CD4-positive, alpha-beta T cell (primary cell): ENCODE measurements at places on chromosomes 4 and X.

- no peak for DNase-seq
Observed at GRCh38 chr4:17366496-17366895, 145.4 kb downstream of the QDPR start.

DNA sequence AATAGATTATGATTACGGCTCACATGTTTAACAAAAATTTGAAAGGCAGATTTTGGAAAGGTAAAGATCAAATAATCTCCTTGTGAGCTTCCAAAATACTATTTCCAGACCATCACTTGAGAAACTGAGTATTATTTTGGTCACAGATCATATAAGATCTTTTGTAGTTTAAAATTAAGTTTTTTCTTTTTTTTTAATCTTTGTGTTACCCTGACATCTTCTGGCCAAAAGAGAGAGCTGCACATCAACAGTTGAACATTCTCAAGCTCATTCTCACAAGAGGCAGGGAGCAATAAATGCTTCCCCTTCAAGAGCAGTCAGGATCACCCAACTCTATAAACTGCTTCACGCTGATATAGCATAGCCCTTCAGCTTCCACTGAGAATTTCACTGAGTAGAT lies 15.9 kb downstream of the TMEM192 start:
- DNase-seq: peak; percentile 17

- DNase-seq: no peak
Observed at GRCh38 chr4:52477191-52477780, 181.8 kb downstream of the USP46 start.

GRCh38 chr4:174629265-174629664 lies 107.0 kb upstream of the HPGD start:
- DNase-seq: no peak

DNA sequence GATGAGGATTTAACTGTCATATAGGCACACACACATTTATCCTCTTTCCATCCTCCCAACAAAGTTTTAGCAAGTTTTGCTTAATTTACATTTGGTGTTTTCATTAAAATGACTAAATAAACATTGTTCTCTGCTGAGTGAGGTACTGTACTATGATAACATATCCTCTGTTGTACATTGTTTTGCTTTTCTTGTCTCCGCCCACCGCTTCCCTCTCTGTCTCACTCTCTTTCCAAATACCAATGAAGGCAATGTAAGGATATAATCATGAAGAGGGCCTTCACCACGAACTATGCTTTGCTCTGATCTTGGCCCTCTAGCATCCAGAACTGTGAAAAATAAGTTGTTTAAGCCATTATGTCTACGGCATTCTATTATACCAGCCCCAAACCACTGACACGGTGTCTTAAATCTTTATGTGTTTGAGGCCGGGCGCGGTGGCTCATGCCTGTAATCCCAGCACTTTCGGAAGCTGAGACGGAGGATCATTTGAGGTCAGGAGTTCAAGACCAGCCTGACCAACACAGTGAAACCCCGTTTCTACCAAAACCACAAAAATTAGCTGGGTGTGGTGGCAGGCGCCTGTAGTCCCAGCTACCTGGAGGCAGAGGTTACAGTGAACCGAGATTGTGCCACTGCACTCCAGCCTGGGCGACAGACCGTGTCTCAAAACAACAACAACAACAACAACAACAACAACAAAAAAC lies 65.3 kb downstream of the HPRT1 start:
- no peak for DNase-seq

- DNase-seq: no peak
Observed at GRCh38 chrX:42437211-42437610, 340.8 kb downstream of the PPP1R2C start.

DNA sequence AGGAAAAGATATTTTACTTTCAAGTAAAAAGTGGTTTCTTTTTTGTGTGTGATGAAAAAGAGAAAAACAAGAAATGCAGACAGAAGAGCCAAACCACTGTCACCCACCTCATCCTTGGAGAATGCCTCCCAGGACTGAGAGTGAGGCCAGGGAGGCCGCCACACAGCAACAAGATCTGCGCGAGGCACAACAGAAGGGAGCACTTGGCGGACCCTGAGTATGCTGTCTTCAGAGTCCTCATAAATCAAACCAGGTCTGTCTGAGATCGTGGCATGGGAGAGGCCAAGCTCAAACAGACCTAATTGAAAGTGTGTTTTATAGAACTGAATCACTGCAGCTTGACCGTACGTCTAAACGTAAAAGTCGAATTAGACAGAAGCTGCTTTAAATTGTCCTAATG lies 134.3 kb upstream of the VCX2 start:
- DNase-seq: no peak

- no peak for DNase-seq
Observed at GRCh38 chrX:35150052-35150451, 207.5 kb downstream of the FAM47B start.

GRCh38 chrX:149207518-149207917 lies 297.6 kb downstream of the IDS start:
- no peak for DNase-seq

DNA sequence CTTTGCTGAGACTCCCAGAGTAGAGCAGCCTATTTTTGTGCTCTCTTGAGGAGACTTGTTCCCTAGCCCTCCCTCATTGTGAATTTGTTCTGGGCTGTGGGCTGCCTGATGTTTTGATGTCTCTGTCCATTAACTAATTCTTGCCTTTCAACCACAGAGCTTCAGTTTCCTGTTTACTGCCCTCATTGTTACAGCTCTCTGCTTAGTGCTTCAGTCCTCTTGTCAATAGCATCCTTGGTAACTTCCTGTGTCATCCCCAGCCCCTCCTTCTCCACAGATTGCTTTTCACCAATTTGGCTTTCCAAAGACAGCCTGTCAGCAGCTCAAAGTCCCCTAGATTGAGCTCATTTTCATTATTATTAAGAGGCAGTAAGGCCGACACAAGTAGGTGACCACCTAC lies 69.9 kb downstream of the COX7B2 start:
- no peak for DNase-seq

GRCh38 chr4:17033768-17034181 lies 135.3 kb upstream of the LDB2 start:
- no peak for DNase-seq

GRCh38 chrX:85561231-85561630 lies 181.8 kb upstream of the POF1B start:
- DNase-seq: no peak

- DNase-seq: no peak
Observed at GRCh38 chr4:81769244-81769643, 297.5 kb upstream of the RASGEF1B start.

DNA sequence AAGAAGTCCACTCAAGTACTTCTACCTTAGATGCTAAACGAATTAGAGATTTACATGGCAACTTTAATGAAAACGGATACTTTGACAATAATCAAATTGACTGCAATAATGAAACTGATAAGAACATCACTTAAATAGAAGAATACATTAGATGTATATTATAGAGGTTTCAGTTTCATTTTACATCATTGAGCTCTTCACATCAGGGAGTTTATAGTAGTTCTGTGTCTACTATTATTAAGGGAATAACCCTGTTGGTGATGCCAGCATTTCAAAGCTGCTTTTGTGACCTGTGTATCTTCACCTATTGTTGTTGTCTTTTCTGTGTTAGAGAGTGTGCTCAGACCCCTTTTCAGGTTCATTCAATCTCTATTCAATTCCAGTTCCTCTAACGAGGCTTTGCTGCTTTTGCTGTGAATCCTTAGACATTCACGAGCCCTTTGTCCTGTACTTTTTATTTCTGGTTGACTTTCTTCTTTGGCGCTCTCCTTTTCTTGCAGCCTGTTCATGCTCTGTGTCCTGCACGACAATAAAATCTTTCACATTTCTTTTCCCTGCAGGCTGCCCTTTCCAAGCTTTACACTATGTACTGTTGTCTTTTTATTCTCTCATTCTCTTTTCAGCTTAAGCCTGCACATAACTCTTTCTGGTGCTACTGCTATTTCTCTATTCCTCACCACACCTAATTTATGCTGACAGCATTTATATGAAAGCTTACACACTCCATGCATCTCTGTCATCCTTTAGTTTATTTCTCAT lies 232.1 kb downstream of the CPE start:
- DNase-seq: no peak

GRCh38 chr4:146245246-146245645 lies 30.9 kb downstream of the REELD1 start:
- DNase-seq: no peak

DNA sequence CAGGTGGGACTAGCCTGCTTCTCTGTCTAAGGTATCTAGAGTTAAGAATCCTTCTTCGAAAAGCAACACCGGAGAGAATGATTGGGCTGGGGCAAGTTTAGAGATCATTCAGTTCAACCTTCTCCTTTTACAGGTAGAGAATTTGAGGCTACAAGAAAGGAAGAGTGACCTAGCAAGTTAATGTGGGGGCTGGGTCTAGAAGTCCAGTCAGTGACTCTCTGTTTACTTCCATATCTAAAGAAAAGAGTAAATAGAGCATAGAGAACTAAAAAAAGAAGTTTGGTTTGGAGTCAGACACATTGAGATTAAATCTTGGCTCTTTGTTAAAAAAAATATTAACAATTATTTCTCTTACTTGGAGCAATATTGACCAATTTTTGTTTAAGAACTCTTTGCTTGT lies 64.1 kb upstream of the NPNT start:
- no peak for DNase-seq

- DNase-seq: no peak
Observed at GRCh38 chr4:7320206-7320797, 114.4 kb downstream of the PSAPL1 start.

GRCh38 chr4:8540072-8540471 lies 40.1 kb upstream of the GPR78 start:
- peak; percentile 10 for DNase-seq

DNA sequence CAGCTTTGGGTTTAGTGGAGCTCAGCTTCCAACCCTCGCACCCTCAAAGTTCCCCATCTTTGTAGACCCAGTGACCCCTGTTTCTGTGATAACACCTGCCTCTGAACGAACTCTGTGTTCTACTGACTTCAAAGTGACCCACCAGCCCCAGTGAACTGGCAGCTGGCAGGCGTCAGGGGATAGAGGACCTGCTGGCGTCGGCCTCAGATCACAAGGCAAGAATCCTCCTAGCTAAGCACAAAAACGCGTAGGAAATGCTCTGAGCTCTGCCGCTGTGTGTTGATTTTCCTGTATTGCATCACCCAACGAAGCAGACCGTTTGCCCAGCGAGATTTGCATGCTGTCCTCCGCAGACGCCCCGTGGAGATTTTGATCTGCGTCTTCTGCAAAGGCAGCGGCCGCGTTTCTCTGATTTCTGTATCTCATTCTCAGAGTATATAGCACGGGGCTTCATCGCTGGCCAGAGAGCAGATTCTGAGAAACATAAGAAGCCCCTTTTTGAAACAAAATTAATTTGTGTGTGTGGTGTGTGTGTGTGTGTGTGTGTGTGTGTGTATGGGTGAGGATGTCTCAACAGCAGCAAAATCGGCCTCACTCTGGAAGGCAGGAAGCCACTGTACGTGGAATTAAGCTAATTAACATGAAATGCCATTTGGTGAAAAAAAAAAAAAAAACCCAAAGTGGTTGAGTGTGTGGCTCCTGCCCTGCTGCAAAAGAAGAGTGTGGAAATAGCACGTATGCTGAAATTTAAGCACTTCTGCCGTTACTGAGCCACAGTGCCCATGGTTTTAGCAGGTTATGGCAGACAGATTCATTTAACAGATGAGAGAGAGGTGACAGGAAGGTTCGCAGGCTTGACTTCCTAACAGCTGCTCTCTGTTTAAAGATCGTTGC lies 29.2 kb upstream of the ASMTL start:
- DNase-seq: peak; percentile 92

- DNase-seq: no peak
Observed at GRCh38 chr4:188168726-188169373, 29.6 kb downstream of the TRIML1 start.
